GM04504 (cell line): ENCODE measurements at places on chromosomes 1 and 21.

- DNase-seq = no peak
These were observed 17.8 kb downstream of the POFUT2 start for GRCh38 chr21:45269861-45270260.

GRCh38 chr21:37673801-37674575 is 242.3 kb downstream of the KCNJ6 start:
- DNase-seq = no peak

DNA sequence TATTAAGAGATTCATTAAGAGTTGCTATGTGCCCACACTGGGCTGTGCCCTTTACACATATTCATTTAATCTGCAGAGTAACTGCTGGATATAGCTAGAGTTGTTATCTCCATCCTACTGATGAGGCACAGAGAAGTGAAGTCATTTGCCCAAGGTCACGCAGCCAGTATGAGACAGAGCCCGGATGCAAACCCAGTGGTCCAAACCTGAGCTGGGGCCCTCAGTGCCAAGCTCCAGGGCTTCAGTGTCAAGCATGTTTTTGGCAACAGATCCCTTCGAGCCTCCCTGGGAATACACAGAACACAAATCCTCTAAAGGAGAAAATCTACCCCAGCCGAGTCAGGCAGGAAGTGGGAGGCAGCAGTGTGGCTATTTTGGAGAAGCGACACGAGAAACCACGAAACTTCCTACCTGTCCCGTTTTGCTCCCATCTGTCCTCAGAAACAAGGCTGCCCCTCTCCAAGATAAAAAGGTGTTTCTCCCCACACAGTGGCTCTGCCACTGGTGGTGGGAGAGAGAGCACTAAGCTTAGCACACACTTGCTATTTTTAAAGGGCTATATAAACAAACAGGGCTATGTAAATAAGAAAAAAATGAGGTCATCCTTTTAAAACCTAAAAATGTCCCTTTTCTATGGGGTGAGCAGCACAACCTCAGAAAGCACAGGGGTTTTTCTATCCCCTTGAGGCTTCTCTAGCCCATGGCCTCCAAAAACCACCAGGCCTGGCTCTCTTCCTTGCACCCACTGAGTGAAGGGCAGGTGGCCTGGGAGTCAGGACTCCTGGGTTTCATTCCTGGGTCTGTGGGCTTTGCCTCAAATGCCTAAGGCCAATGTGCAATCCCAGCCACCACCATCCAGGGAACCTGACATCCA is 138.6 kb upstream of the EDN2 start:
- no peak for DNase-seq

GRCh38 chr1:227035316-227035715 is 95.2 kb downstream of the COQ8A start:
- no peak for DNase-seq

- DNase-seq = peak; percentile 50
These were observed 5.2 kb upstream of the PLA2G2D start for GRCh38 chr1:20124456-20125057.

- no peak for DNase-seq
These were observed 91.7 kb upstream of the CD34 start for GRCh38 chr1:208002672-208003071.

DNA sequence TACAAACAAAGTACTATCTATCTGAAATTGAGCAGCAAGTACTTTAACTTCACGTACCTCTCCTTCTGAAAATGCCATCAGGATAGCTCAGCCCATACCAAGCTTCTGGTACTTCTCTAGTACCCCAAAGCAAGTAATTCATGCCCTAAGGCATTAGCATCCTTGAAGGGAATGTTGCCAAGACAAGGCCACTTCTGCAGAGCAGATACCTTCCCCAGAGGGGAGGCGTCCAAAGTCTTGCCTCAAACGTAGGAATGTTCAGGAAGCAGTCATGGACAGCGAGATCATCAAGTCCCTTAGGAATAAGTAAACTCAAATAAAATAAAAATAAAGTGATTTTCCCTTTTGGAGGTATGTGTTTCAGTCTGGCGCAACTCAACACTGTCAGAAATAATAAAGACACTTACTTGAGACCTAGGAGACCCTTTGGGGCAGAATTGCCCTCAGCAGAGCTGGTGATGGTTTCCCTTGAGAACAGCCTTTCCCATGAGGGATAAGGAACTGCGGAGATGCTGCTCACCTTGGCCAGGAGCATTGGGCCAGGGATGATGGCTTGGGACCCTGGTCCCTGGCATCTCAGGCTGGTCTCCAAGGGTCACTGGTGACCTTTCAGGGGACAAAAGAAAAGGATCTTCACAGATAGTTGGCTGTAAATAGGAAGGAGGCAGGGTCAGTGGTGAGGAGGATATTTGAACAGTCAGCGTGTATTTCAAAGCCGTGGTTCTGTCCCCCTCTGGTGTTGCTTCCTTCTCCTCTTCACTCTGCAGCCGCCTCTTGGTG is 522.9 kb downstream of the KIF26B start:
- DNase-seq = no peak

DNA sequence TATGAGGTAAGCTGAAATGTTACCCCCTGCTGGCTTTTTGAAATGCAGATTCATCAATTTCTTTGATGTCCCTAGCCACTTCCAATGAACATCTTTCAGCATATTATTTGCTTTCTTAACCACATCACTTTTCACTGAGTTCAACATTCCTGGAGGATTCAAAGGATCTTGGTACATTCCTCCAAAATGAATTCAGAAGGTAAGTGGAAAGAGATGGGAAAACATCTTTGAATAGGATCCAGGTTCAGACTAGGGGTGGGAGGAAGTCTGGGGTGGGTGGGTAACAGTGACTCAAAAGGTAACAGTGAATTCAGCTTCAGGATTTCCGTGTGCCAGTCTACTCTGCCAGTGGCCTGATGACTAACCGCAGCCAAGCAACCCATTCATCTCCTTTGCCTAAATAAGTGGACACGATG is 180.7 kb downstream of the ZC3H11B start:
- DNase-seq = no peak

DNA sequence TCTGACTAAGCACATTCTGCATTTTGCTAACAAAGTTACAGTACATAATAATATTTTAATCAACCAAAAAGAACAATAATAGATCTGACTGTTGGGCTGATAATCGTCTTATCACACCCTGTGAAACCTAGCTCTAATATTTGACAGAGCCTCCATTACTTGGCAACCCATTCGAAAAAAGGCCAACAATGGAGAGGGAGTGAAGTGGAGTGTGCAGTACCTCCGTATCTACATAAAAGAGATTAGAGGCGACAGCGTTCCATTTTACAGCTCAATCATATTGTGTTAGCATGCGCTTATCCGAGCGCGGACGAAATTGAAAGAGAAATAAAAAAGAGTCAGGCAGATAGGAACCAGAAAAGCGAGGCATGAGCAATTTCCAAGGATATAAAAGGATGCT is 137.3 kb upstream of the USH2A start:
- no peak for DNase-seq

GRCh38 chr1:44015206-44015605 is 16.1 kb downstream of the SLC6A9 start:
- DNase-seq = no peak

DNA sequence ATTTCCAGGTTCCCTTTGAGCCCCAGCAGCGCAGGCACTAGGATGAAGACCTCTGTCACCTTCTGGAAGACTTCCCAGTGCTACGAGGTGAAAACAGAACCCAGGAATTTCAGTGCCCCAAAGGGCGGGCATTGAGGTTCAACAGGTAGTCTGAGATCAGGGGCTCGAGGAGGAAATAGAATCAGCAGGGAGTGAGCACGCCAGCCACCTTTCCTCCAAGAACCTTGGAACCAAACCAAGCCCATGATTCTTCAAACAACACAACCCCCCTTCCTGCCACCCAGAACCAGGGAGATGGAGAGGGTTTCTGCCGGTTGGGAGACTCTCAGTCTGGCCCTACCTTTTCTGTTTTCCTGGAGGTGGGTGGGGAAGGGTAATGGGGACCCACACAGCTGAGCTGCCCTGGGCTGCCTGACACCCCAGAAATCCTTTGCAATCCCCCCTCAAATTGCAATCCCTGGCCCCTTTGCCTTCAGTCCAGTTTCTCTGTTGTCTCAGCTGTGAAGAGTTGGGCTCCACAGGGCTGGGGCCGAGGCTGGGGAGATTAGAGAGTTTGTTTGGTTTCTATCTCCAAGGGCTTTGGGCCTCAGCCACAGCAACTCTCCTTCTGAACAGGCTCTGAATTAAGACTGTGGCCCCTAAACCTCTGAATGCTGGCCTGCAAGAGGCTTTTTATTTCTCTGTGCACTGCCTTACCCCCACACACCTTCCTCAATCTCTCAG is 11.9 kb downstream of the SLC41A1 start:
- no peak for DNase-seq

DNA sequence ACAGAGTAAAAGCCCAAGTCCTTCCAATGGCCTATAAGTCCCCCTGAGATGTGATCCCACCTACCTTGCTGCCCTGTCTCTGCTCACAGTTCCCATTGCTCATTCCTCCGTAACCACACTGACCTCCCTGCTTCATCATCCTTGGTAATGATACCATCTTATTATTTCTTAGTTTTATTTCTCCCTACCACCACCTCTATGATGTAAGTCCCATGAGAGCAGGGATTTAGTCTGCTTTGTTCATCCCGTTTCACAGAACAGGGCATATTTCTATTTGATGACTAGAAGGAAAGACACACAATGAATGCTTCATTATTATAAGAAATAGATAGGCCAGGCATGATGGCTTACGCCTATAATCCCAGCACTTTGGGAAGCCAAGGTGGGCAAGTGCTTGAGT is 22.5 kb downstream of the NIBAN1 start:
- no peak for DNase-seq

DNA sequence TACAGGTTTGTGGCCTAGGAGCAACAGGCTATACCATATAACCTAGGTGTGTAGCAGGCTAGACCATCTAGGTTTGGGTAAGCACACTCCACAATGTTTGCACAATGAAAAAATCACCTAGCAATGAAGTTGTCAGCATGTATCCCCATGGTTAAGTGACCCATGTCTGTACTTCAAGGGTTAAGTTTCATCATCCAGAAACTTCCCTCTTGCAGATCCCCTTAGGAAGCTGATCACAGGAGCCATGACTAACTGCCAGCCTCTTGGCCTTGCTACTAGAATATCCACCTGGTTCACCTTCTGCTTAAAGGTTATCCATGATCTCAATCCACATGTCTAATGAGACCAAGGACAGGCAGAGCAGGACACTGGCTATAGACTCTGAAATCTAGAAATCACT is 3.5 kb upstream of the UBXN10 start:
- DNase-seq = no peak

GRCh38 chr21:22288885-22289499 is 1290.8 kb downstream of the NCAM2 start:
- no peak for DNase-seq

DNA sequence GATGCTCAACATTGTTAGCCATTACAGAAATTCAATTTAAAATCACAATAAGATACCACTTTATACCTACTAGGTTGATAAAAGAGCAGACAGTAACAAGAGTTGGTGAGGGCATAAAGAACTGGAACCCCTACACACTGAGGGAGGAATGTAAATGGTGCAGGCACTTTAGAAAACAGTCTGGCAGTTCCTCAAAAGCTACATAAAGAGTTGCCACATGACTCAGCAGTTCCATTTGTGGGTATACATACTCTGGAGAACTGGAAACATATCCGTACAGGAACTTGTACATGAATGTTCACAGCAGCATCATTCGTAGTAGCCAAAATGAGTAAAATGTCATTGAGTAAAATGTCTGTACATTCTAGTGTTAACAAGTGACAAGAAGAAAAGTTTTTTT is 17.0 kb downstream of the NSL1 start:
- no peak for DNase-seq
